ENCODE measurements at places on chromosomes 1 and 21.

GRCh38 chr1:159943278-159943640 lies 2.2 kb downstream of the IGSF9 start:
- no peak for DNase-seq

GRCh38 chr1:65343286-65343685 lies 33.9 kb downstream of the DNAJC6 start:
- DNase-seq, result peak; percentile 81

DNA sequence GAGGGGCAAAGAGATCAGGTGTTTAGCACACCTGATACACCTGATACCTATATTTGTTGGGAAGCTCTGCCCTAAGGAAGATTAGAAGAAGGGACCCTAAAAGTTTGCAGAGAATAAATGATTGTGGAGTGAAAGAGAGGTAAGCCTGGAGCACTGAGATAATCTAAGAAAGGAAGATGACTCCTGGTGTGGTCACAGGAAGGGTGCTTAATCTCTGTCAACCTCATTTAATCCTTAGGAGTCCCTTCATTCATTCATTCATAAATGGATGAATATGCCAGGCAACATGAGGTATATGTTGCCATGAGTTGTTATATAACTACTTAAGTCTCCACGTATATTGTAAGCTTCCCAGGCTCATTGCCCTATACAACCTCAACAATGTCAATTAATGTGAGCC lies 16.2 kb upstream of the MNDA start:
- DNase-seq, result no peak

DNA sequence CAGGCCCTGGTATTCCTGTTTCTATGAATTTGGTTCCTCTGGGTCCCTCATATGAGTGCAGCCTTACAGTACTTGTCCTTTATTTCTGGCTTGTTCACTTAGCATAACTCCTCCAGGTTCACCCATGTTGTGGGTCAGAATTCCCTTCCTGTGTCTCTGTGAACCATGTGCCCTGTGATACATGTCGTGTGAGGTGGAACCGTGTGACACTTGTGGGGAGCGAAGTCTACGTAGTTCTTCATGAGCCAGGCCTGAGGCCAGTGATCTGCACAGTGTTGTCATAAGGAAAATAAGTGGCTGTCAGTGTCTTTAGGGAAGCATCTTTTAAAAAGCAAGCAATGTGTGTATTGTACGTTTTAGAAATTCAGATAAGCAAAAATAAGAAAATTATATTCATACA lies 122.8 kb downstream of the GALNT2 start:
- DNase-seq, result no peak

DNA sequence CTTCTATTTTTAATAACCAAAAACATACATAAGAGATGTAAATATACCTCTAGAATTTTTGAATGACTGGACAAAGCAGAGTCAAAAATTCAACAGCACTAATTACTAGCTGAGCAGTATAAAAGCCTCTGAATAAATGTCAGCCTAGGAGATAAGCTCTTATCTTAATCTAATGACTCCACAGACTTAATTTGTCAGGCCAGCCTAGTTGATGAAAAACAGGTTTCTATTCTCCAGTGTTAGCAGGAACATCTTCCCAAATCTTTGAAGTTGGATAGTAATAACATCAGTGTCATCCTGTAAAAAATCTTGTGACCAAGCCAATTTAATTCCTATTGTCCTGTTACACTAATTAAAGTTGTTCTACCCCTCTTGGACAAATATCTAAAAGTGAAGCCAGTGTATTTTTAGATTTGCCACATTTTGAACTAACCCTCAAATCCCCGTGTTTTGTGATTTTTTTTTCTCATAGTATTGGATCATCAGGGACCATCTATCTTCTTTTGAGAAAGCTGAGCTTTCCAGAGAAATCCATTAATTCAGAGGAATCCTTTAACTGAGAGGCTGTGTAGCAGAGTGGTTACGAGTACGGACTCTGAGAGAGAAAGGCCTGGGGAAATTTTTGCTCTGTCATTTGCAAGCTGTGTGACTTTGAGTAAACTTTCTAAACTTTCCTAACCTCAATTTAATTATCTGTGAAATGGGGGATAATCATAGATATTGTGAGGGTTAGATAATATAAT lies 41.2 kb downstream of the LMO4 start:
- no peak for DNase-seq

DNA sequence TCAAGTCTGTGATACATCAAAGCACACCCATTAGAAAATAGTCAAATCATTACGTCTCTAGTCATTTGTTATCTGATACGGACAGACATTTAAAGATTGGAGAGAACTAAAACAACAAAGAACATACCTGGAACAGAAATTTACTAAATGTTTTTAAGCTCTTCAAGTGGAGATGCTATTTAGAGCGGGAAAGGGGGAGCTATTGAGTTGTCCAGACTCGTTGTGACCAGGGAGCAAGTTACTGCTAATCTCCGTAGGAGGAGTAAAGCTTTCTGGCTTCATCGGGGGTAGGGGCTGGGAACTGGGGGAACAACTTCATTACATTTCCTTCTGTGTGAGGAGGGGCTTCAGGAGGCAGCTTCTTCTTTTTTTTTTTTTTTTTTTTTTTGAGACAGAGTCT lies 129.7 kb downstream of the RNF220 start:
- no peak for DNase-seq

GRCh38 chr1:201778279-201779065 lies 50.5 kb upstream of the IPO9 start:
- peak; percentile 56 for DNase-seq

DNA sequence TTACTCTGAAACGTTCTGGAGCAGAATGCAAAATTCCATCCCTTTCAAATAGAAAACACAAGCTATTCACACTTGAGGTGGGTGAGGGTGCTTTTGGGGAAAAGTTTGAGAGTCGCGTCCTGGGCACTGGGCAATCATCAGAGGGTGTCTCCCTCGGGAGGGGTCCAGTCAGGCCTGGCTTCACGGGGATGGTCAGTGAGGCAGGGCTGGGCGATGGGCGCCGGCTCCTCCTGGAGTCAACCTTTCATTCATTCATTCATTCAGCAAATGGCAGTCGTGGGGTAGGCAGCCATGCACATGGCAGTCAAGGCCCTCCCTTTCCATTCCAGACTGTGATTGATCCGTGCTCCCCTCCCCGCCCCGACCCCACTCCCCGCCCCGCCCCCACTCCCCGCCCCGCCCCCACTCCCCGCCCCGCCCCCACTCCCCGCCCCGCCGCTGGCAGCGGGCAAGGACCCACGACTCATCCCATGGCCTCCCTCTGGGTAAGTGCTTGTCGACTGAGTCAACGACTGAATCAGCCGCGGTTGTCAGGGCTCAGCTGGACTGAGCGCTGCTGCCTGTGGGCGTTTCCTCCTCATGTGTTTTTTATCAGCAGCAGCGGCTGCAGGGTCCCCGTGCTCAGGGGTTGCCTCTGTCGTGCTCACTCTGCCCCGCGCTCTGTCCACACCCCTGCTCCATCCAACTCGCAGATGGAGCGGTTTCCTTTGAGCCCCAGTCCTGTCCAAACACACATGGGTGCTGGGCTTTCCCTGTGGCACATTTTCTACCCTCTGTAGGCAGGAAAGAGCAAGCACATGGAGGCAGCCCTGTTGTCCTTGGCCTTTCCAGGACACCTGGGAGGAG lies 12.5 kb upstream of the SPSB1 start:
- peak; percentile 95 for DNase-seq

DNA sequence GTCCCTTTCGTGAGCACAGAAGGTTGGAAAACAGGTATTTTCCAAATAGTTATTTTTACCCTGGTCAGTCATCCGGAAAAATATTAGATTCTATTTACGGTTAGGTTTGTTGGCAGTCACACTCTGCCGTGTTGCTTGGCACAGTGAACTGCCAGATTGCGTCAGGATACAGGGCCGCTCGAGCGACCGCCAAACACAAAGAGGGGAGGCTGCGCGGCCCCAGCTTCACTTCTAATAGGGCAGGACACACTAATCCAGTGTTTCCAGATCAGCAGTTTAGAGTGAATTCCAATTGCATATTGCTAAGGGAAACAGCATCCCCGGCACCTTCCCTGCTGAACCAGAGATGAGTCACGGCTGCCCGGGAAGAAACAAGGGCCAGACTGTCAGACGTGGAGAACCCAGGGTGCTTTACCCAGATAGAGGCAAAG lies 22.9 kb downstream of the UMODL1 start:
- DNase-seq, result peak; percentile 87

DNA sequence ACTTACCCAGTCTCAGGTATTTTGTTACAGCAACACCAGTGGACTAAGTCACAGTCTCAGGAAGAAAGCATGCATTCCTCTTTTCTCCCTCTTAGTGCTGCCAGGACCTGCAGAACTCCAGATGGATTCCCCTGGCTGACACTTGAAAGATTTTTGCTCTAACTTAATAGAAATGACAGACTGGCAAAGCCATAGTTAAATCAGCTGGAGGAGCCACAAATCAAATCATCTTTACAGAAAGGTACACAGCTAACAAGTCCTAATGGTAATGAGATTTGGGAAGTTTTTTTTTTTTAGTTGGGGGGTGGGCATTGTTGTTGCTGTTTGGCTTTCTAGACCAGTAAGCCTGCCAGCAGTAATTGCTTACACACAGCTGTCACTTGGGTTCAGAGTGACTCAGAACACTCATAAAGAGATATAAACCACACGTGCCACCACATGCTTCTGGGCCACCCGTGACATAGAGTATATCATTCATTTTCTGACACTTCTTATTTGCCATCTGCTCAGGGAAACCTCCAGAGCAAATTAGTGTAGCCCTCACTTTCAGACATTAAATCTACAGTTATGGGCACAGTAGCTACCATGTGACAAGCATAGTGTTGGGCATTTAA lies 72.4 kb downstream of the FH start:
- no peak for DNase-seq

DNA sequence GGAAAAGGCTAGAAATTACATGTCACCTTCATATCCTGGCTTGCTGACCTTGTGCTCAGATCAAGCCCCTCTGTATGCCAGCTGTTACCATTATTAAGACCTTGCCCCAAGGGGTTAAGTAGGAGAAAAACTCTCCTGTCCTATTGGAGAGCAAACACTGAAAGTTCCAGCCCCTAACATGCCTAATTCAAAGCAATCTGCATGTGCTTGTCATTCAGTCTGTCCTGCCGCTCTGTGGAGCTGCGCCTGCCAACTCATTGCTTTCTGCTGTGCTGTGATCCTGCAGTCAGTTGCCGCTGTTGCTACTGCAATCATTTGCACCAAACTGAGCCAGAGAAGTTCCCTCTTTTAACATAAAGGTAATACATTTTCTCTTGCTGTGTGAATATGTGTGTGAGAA lies 113.4 kb downstream of the DISP1 start:
- DNase-seq, result peak; percentile 26

GRCh38 chr1:154441241-154441888 lies 36.2 kb downstream of the IL6R start:
- DNase-seq, result no peak

- DNase-seq, result no peak
These were observed 239.9 kb upstream of the TMEM51 start for GRCh38 chr1:14913482-14914177.

DNA sequence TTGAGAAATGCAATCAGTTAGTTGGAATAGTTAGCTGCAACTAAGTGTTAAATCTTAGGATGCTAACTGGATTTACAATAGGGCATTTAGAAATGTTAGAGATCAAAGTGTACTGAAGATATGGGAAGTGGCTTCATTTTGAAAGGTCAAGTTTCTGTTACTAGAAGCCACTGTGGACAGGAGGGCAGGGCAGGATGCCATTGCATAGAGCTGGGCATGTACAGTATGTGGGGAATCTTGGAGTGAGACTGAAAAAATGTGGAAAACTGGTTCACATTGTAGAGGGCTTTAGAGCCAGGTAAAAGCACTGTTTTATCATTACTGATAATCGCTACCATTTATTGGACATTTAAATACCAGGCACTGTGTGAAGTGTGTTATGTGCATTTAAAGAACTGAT lies 31.0 kb downstream of the ARID1A start:
- no peak for DNase-seq

DNA sequence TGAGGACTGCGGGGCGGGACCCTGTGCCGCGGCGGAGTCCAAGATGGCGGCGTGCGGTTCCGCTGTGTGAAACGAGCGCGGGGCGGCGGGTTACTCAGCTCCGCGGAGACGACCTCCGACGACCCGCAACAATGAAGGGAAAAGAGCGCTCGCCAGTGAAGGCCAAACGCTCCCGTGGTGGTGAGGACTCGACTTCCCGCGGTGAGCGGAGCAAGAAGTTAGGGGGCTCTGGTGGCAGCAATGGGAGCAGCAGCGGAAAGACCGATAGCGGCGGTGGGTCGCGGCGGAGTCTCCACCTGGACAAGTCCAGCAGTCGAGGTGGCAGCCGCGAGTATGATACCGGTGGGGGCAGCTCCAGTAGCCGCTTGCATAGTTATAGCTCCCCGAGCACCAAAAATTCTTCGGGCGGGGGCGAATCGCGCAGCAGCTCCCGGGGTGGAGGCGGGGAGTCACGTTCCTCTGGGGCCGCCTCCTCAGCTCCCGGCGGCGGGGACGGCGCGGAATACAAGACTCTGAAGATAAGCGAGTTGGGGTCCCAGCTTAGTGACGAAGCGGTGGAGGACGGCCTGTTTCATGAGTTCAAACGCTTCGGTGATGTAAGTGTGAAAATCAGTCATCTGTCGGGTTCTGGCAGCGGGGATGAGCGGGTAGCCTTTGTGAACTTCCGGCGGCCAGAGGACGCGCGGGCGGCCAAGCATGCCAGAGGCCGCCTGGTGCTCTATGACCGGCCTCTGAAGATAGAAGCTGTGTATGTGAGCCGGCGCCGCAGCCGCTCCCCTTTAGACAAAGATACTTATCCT lies 430 bp downstream of the RBM15 start:
- DNase-seq, result peak; percentile 77

DNA sequence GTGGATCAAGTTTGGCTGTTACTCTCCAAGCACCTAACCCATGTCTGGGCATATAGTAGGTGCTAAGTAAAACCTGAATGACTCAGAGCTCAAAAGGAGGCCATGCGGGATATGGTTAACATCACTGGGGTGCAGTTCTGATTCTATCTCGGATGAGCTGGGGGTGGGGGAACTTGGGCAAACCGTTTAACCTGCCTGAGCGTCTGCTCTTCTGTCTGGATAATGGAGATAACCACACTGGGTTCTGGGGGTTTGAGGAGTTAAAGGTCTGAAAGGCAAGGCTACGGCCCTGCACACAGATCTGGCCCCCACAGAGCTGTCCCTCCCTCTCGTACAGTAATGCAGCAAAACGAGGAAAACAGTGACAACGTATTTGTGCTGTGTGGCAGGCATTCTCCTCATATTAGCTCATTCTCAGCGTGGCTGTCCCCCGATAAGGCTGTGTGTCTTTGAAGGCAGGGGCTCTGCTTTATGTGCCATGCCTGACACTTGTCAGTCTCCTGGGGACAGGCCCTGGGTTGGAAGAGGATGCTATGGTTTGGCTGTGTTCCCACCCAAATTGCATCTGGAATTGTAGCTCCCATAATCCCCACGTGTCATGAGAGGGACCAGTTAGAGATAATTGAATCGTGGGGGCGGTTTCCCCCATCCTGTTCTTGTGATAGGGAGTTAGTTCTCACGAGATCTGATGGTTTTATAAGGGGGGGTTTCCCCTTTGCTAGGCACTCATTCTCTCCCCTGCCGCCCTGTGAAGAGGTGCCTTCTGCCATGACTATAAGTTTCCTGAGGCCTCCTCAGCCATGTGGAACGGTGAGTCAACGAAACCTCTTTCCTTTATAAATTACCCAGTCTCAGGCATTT lies 6.8 kb upstream of the ALDH4A1 start:
- DNase-seq, result no peak

GRCh38 chr1:112337028-112337531 lies 58.9 kb upstream of the CTTNBP2NL start:
- DNase-seq, result peak; percentile 9

GRCh38 chr1:2949966-2950925 lies 71.0 kb upstream of the ACTRT2 start:
- DNase-seq, result no peak

- no peak for DNase-seq
These were observed 22.4 kb upstream of the KIFAP3 start for GRCh38 chr1:170096806-170097340.

- peak; percentile 90 for DNase-seq
These were observed 87.5 kb upstream of the SGIP1 start for GRCh38 chr1:66446261-66447001.
